ENCODE measurements at places on chromosomes 12 and 14.

DNA sequence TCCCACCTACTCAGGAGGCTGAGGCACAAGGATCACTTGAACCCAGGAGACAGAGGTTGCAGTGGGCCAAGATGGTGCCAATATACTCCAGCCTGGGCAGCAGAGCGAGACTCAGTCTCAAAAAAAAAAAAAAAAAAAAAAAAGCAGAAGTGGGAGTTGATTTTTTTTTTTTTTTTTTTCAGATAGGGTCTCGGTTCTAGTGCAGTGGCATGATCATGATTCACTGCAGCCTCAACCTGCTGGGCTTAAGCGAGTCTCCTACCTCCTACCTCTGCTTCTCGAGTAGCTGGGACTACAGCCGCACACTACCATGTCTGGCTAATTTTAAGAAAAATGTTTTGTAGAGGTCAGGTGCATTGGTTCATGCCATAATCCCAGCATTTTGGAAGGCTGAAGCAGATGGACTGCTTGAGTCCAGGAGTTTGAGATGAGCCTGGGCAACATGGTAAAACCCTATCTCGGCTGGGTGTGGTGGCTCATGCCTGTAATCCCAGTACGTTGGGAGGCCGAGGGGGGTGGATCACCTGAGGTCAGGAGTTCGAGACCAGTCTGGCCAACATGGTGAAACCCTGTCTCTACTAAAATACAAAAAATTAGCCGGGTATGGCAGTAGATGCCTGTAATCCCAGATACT is 16.3 kb upstream of the HSP90AA1 start:
- DNase-seq, result no peak

DNA sequence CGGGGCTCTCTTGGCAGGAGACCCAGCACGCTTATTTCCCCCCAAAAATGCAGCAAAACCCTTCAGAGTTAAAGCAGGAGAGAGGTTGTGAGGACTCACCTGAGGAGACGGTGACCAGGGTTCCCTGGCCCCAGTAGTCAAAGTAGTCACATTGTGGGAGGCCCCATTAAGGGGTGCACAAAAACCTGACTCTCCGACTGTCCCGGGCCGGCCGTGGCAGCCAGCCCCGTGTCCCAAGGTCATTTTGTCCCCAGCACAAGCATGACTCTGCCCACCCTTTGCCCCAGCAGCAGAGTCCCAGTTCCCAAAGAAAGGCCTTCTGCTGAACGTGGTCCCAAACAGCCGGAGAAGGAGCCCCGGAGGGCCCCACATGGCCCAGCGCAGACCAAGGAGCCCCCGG is 337.7 kb downstream of the TMEM121 start:
- no peak for DNase-seq

DNA sequence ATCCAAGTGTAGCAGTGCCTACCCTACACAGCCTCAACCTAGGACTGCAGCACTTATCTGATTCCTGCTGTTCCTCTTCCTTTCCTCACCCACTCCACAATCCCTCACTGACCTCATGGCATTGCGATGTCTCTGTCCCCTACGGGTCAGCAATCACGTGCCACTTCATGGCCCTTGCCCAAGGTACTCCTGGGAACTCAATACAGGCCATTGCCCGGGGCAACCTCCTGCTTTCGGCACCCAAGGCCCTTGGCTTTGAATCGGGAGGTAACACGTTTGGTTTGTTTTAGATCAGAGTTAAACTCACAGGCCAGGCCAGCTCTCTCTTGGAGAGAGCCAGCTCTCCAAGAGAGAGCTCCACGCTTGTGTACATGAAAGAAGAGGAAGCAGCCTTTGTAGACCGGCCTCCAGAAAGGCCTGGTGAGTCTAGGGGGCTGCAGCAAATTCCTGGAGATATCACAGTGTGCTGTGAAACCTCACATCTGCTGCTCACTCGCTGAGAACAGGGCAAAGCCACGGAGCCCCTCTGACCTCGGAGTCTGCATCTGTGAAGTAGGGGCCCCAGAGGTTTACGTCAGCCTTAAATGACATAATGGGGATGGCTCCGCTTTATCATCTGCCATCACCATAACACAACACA is 12.2 kb downstream of the CLMN start:
- DNase-seq, result no peak

DNA sequence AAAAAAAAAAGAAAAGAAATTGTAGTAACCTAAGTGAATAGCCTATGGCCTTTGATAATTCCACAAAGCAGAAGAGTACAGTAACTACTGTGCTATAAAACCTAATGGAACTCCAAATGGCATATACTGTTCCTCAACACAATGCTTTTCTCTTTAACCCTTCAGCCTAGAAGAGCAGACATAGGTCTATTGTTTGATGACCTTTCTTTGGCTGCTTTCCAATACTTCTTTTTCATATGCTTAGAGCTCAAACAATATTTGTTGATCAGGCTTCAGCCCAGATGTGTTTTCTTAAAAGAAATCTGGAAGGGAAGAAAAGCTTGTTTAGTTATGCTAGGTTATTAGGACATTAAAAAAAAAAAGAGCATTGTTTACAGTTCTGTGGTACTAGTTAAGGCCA is 116.4 kb downstream of the NTN4 start:
- no peak for DNase-seq

GRCh38 chr12:2264651-2265232 is 212.0 kb downstream of the CACNA1C start:
- DNase-seq, result no peak

GRCh38 chr14:64423987-64424386 is 35.8 kb downstream of the MTHFD1 start:
- no peak for DNase-seq

DNA sequence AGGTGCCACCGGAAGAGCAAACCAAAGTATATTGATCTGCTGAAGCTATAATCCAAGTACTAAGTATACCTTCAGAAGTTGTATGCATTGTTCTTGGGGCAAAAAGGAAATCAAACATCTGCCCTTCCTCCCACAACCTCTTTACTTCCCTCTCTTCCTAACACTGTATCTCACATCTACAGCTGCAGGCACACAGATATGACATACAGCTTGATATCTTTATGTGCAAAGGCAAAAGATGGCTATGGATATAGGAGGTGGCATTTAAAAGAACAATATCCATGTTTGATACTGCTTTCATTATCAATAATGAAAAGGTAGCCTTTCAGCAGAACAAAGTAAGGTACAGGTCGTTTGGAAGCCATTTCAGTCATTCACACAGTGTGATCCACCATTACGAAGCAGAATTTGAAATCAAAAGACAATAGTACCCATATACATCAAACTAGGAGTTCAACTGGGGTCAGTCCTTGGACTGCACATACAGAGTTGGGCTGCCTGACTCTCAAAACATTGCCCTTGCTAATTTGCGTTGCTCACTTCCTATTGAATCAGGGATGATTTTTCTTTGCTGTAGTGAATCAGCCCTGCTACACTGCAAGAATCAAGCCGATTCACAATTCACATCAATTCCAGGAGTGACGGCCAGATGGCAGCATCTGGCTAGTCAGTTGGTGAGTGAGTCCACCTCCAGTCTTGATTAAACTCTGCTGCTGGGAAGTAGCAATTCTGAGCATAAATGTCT is 8.9 kb downstream of the ANG start:
- DNase-seq, result no peak

- DNase-seq, result no peak
These were observed 161.4 kb upstream of the DIO3 start for GRCh38 chr14:101399737-101400517.

DNA sequence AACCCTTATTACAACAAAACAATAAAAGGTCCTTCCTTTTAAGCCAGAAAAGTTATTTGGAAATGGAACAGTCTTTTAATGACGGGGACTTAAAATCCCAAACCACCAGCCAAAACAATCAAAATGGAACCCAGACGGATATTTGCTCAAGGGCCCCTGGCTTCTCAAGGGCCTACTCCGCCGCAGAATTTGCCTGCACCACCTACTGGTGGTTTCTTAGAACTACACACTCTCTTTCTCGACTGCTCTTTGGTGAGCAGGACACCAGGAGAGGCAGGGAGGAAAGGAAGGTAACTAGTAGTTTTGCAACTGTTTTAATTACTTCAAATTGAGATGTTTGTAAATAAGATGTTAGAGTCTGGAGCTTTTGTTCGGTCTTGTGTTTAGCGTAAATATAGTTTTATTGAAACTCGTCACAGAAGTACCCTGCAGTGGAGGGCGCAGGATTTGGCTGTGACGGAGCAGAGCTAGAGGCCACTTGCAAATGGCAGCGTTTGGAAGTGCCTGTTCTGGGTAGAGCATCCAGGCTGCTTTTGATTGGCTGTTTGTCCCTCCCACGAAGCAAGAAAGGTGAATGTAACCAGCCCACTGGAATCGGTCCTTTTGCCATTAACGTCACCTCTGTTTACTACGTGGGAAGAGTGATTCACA is 238.5 kb downstream of the CACNA1C start:
- DNase-seq, result no peak

GRCh38 chr14:93967637-93968250 is 8.6 kb downstream of the ASB2 start:
- no peak for DNase-seq

- no peak for DNase-seq
These were observed 42.7 kb downstream of the RFLNA start for GRCh38 chr12:124337622-124338021.

- no peak for DNase-seq
These were observed 267.4 kb downstream of the TMTC2 start for GRCh38 chr12:82954064-82954463.

- no peak for DNase-seq
These were observed 1061.8 kb upstream of the SEL1L start for GRCh38 chr14:82595466-82595865.

DNA sequence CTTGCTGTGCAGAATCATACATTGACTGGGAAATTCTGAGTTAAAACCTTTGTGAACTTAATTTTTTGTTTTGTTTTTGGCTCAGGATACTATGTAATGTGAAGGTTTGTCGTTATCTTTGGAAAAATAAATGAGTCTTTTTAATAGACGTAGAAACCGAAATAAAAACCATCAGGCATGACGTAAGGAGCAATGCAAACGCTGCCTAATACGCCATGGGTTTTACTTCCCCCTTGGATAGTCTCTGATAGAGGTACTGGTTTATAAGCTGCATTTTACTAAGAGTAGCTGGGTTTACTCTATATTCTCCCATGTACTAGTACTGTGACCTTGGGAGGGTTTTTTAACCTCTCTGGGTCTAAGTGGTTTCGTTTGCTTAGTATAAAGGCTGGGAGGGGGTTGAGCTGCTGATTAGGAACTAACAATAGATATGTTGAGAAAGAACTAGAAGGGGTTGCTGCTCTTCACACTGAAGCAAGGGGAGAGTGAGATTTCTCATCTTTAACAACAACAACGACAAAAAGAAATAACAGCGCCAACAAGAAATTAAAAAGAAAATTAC is 66.8 kb upstream of the SLCO1C1 start:
- no peak for DNase-seq

DNA sequence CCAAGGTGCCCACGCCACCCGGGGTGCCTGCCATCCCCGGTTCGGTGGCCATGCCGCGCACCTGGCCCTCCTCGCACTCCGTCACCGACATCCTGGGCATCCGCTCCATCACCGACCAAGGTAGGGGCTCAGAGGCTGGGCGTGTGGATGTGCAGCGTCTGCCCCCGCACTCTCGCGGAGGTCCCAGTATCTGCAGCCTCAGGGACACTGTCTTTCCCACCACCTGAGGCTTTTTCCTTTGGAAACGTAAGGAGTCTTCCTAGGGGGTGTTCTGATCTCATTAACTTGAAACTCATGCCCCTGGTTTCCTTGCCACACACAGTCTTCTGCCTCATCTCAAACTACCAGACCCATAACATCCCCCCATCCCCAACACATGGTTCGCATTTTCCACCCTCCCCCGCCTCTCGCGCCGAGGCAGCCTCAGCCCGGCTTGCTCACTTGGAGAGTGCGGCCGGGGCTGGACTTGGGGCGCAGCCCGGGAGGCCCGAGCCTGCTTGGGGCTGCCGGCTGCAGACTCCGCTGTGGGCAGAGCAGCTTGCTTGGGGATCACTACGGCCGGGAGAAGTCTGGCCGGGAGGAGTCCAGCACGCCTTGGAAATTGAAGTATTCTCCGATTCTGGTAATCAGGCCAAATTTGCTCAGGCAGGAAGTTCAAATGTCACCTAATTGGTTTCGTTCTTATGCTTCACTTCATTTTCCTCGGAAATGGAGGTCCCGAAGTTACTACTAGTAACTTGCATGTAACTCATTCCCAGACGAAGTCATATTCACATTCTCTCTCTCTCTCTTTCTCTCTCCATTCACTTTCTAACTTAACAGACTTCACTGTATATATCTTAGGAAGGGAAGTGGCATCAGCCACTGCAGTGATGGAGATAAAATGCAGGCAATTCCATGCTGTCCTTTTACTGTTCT is 2.0 kb downstream of the PAX9 start:
- DNase-seq, result no peak

DNA sequence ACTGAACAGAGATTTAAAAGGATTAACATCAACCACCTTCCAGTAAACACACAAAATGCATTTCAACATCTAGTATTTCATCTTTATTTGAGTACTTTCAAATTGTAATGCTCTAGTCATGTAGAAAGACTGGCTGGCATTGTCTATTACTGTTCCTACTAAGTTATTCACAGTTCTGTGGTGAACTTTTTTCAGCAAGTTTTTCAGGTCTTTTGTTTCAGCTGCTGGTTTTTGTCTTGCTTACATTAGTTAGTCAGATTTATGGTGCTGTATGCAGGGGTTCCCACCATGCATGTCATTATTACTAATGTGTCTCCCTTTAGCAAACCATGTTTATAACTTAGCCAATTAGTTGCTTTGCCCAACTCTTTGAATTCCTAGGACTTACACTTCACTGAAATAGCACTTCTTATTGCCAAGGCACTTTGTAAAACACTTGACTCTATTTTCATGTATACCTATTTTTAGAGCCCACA is 253.4 kb upstream of the KITLG start:
- no peak for DNase-seq

Data from esophagus squamous epithelium (tissue), 5 donors.